ENCODE measurements at places on chromosomes 7 and 10. TPM values are rescaled to one million over a fixed set of nuclear protein-coding genes. Genes with fewer than 3 reads are reported as not detected.

LMOD2 gene
- not detected for polyA plus RNA-seq

PDK4 gene
- polyA plus RNA-seq = 14.2 TPM

- DNase-seq = no peak
Measured at GRCh38 chr10:43801626-43802025, 152.9 kb upstream of the ZNF32 start.

GRCh38 chr10:18100669-18101068, 39.6 kb upstream of the CACNB2 start:
- DNase-seq = no peak

DNA sequence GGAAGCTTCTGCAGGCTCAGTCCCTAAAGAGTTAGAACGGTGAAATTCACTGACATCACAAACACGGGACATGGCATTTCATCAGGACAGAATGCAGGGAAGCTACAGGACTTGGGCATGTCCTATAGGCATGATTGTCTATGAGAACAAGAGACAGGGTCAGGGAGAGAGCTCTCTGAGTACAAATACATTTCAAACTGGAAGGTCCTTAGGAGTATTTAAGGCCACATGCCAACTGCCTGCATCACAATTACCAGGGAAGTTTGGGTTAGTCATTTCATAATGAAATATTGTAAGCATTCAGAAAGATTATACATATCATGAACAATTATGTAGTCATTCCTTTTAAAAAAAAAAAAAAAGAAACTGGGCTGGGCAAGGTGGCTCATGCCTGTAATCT, 71.3 kb downstream of the CREB3L2 start:
- DNase-seq = no peak

All from left renal pelvis (tissue), 4 donors.